Left hindlimb (tissue), 1 donor: ENCODE measurements at places on chromosomes 3 and 15.

GRCh38 chr15:73558529-73558928, 74.7 kb downstream of the NPTN start:
- no peak for DNase-seq

GRCh38 chr3:131494706-131495105, 8.1 kb downstream of the MRPL3 start:
- no peak for DNase-seq

DNA sequence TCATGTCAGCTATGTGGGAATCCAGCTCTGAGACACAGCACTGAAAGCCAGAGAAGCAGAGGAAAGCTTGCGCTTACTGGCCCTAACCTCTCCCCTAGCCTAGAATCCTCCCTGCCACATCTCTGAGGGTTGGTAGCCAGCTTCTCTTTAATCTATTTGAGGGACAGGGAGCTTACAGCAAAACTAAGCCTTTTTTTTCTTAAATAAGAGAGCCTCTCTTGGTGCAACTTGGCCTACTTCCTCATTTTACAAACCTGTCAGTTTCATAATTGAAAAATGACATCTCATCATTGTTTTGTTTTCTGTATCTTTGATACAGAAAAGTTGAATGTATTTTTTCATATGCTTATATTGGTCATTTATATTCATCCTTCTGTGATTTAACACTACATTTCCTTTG, 193.9 kb downstream of the ZNF621 start:
- DNase-seq = no peak

DNA sequence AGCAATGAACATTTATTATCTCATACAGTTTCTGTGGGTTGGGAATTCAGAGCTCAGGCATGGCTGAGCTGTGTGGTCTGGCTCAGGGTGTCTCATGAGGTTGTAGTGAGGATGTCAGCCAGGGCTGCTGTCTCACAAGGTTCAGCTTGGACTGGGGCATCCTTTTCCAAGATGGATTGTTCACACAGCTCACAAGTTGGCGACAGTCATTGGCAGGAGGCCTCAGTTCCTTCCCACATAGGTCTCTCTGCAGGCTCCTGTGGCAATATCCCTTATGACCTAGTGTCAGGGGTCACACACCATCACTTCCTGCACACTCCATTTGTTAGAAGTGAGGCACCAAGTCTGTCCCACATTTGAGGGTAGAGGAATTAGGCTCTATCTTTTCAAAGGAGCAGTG, 56.0 kb downstream of the RPLP1 start:
- DNase-seq = peak; percentile 7

- DNase-seq = no peak
These were observed 639.4 kb upstream of the TBL1XR1 start for GRCh38 chr3:177836671-177837070.

DNA sequence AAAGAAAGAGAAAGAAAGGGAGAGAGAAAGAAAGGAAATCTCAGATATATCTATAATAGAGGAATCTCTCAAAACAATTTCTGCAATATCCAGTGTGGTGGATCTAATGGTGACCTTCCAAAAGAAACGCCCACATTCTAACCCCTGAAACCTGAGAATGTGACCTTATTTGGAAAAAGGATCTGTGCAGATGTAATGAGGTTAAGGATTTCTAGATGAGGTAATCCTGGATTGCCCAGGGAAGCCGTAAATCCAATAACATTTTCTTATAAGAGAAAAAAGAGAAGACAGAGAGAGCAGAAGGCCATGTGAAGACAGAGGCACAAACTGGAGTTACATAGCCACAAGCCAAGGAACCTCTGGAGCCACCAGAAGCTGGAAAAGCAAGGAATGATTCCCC, 307.6 kb downstream of the ZBTB20 start:
- DNase-seq = no peak

GRCh38 chr15:92681141-92681631, 25.6 kb upstream of the FAM174B start:
- peak; percentile 70 for DNase-seq

- DNase-seq = no peak
These were observed 64.3 kb upstream of the GATM start for GRCh38 chr15:45442507-45443135.

- DNase-seq = no peak
These were observed 46.5 kb downstream of the TMEM39A start for GRCh38 chr3:119416873-119417272.
